ENCODE measurements at places on chromosomes 7 and 10.

GRCh38 chr10:71598621-71599055 is 120.9 kb downstream of the C10orf105 start:
- DNase-seq = peak; percentile 18

DNA sequence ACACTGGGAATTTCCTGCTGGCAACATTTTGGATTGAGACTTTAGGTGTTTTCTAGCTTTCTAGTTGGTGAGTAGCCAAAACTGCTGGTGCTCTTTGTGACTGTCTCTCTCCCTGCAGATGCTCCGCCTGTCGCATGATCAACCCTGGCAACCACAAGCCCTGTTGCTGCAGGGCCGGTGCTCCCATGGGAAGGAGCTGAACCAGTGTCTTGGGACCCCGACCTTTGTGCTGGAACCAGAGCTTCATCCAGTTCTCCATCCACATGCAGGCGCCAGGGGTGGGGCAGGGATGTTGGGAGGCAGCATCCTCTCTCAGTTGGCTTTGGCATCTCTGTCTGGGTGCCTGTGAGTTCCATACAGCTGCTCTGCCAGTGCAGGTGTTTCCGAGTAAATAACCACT is 306.2 kb upstream of the MKI67 start:
- DNase-seq = no peak

- no peak for DNase-seq
Observed at GRCh38 chr7:66682350-66683093, 53.8 kb downstream of the KCTD7 start.

DNA sequence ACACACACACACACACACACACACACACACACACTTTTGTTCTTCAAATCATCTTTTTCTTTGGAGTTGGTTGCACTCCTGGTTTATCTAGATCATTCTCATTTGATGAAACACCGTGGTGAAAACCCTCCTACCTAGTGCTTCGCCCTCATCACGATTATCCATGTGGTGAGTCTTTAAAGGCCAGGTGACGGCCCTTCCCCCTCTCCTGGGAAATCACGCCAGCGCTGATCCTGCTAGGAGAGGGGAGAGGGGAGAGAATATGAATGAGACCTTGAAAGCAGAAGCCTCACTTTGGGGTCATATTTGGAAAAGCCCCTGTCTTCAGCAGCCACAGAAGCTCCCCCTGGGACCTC is 103.9 kb upstream of the LRRC4 start:
- no peak for DNase-seq

GRCh38 chr10:57867241-57867640 is 400.5 kb downstream of the IPMK start:
- DNase-seq = no peak

DNA sequence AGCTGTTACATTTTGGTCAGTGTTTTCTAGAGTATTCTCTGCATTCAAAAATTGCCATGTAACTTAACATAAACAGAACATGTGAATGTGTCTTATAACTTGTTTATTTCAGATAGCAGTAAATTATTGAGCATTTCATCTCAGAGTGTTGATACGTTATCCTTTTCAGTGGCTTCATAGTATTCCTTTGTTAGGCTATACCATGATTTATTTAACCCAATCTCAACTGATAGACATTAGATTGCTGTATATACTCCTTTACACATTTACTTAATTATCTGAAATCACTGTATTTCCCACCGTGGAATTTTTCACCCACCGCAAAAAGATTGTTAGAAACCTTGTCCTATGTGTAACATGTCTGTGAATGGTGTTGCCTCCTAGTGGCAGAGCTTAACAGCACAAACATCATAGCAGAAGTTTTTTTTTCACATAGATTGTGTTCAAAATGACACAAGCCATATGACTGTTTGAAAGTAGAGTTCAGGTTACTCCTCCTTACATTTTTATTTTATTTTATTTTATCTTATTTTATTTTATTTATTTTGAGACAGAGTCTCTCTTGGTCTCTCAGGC is 21.4 kb downstream of the SLF2 start:
- no peak for DNase-seq
